ENCODE measurements at places on chromosomes 12 and 14.
A peak's percentile ranks its signal among the peaks of the same experiment; 100 is the strongest.

- no peak for DNase-seq
Measured at GRCh38 chr12:89824822-89825221, 116.2 kb upstream of the ATP2B1 start.

- no peak for DNase-seq
Measured at GRCh38 chr14:74962493-74962892, 7.1 kb upstream of the PGF start.

GRCh38 chr12:50986966-50987737 lies 34.8 kb downstream of the HIGD1C start:
- peak; percentile 55 for DNase-seq

GRCh38 chr12:115060477-115061168 lies 376.6 kb upstream of the TBX3 start:
- no peak for DNase-seq

GRCh38 chr14:88156127-88156526 lies 151.2 kb downstream of the GPR65 start:
- no peak for DNase-seq

- no peak for DNase-seq
Measured at GRCh38 chr14:60807971-60808370, 73.4 kb downstream of the MNAT1 start.

GRCh38 chr12:120855823-120856588 lies 48.2 kb downstream of the SPPL3 start:
- no peak for DNase-seq

DNA sequence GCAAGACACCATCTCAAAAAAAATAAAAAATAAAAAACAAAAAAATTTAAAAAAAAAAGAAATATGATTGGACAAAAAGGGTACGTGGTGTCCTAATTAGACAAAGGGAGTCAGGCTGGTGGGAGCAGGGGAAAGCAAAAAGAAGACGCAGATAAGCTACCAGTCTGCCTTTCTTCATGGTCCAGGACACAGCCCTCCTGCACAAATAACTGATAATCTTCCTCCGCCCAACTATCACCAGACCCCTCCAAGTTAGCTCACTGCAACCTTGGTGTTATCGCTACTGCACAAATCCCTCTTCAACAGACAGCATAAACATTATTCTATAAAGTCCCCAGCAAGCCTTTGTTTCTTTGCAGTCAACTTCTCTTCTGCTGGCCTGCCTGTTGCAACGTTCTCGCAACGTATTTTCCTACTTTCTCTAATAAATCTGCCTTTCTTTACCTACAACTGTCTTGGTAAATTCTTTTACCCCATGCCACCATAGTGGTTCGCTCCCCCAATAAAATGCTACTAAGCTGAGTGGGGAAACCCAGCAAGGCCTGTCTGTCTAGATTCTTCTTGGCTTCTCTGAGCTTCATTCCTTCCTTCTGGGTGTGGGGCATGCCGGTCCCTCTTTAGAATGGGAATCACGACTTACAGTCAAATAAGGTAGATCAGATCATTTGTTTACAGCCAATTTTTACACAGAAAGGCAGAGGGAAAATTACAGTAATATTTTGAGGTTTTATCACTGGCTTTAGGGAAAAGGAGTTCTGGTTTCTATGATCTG lies 14.6 kb upstream of the DNAL1 start:
- DNase-seq, result no peak

DNA sequence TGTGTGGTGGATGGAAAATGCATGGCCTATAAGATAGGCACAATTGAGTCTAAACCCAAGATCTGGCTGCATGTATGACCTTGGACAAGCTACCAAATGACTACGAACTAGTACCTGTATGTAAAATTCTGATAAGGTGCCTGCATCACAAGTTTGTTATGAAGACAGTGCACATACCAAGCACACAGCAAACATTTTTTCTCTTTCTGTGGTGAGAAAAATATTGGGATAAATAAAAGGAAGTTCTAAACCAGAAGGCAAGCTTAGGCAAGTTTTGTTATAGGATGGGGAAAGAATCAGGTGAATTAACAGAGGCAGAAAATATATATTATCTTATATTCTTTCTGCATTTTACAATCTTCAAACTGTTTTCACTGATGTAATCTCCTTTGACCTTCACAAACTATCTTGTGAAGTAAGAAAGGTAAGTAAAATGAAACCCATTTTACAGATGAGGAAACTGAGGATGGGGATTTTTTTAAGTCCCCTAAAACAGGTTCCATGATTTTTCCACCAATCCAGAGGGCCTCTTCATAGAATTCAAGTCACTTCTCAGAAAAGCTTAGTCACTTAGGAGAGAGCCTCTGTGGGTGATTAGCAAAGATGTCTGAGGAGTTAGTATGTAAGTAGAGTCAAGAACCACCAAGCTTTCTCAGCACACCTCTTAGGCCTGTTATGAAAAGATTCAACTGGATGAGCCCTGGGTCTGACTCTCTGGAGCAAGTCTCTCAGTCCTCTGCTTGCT lies 132.0 kb upstream of the RAP1B start:
- DNase-seq, result no peak

- DNase-seq, result no peak
Measured at GRCh38 chr14:58760121-58760520, 122.4 kb downstream of the DACT1 start.

- peak; percentile 83 for DNase-seq
Measured at GRCh38 chr14:95500201-95500681, 16.2 kb downstream of the SYNE3 start.

DNA sequence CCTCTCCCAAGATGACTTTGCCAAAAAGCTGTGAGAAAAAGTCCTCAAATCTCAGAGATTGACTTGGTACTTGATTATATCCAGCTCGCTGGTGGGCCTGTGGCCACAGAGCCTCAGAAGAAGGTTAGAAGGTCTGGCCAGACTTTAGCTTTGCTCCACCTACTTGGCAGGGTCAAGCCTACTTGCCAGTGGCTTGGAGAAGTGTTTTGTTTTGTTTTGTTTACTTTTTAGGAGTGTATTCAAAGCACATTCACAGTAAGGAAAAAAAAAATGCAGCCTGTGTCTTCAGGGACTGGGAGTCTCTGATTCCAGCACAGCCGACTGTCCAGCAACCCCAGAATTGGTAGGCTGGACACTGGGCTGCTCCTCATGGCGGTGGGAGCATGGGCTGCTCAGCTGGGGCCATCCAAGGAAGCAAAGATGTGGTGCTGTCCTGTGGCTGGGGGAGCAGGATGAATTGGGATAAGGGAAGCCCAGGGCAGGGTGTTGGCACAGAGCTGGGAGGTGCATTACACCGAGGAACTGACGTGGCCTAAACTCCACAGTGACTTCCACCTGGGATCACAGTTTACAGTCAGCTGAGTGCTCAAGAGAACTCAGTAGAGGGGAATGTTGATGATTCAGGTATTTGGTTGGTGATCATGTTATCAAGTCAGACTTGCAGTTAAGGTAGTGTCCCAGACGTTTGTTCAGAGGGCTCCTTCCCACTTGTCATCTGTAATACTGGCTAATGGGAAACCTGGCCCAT lies 73.5 kb downstream of the PPP2R5C start:
- no peak for DNase-seq

GRCh38 chr14:106211334-106211900 lies 685.0 kb downstream of the TMEM121 start:
- DNase-seq, result no peak

DNA sequence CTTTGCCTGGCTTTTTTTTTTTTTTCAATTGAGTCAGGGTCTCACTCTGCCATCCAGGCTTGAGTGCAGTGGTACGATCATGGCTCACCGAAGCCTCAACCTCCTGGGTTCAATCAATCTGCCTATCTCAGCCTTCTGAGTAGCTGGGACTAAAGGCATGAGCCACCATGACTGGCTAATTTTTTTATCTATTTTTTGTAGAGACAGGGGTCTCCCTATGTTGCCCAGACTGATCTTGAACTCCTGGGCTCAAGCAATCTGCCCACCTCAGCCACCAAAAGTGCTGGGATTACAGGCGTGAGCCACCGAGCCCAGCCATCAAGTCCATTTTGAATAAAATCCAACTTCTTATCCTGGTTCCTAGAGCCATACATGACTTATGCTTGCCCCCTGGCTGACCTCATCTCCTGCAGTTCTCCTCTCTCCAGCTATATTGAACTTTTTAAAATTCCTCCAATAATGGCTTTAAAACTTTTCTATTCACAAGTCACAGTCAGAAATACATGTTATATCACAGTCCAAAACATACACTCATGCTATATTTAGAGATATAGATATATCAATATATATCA lies 10.4 kb upstream of the RND1 start:
- DNase-seq, result no peak

DNA sequence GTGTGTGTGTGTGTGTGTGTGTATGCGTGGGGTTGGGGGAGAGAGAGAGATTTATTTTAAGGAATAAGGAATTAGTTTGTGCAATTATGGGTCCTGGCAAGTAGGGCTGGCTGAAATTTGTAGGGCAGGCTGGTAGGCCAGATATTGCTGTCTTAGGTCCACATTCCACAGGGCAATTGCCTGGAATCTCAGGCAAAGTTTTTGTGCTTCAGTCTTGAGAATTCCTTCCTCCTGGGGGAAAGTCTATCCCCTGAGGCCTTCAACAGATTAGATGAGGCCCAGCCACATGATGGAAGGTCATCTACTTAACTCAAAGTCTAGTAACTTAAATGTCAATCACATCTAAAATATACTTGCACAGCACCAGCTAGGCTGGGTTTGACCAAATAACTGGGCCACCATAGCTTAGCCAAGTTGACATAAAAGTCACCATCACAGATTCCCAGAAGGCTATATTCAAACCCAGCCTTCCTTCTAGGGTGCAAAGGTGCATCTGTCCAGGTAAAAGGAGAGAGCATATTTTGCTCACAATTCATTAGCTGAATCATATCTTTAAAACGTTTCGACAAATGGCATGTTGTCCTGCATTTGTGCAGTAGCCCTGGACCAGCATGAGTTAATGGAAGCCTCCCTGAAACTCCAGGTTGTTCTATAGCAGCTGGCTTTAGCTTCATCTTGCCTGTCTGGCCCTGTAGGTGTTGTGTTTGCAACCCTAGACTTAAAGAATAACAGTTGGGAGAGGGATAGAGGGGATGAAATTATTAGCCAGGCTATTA lies 63.1 kb downstream of the C14orf132 start:
- DNase-seq, result no peak

- no peak for DNase-seq
Measured at GRCh38 chr12:123232472-123232806, 502 bp downstream of the MPHOSPH9 start.

- DNase-seq, result no peak
Measured at GRCh38 chr12:75271576-75271975, 58.5 kb downstream of the CAPS2 start.

DNA sequence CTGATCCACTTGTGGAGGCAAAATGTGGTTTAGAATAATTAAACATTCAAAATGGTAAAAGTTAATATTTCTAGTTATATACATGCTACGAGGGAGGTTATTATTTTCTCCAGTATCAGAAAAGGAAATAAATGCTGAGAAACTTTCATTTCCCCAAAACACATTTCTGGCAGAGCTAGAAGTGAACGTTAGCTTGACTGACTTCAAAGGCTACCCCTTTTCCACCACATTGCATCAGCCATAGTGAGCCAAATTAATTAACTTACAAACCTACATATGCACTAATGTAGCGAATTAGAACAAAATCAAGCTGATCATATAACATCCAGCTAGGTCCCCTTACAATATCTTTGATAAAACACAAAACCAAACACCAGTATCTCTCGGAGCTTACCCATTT lies 49.3 kb upstream of the RERGL start:
- DNase-seq, result no peak

GRCh38 chr12:18264581-18265075 lies 3.3 kb downstream of the PIK3C2G start:
- DNase-seq, result no peak

GRCh38 chr14:54631016-54631415 lies 64.1 kb downstream of the SAMD4A start:
- DNase-seq, result no peak

DNA sequence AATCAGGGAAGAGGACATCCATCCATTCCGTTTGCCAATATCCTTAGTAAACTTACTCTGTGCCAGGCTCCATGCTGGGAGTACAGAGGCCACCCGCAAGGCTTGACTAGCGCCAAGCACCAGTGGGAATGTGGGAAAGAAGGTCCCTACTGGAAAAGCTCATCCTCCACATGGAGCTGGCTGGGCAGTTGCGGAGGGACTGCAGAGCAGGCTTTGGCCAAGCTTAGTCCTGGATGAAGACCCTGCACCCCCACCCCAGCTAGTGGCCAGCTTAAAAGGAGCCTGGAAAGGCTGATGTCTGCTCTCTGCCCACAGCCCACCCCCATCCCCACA lies 22.4 kb upstream of the EIF2B2 start:
- no peak for DNase-seq

GRCh38 chr14:101194373-101195308 lies 291.1 kb upstream of the RTL1 start:
- DNase-seq, result no peak

- DNase-seq, result no peak
Measured at GRCh38 chr12:100266585-100266834, 369 bp downstream of the DEPDC4 start.

- DNase-seq, result no peak
Measured at GRCh38 chr12:7571257-7571656, 67.7 kb upstream of the CD163 start.

- no peak for DNase-seq
Measured at GRCh38 chr12:68573406-68573805, 37.3 kb upstream of the RAP1B start.

DNA sequence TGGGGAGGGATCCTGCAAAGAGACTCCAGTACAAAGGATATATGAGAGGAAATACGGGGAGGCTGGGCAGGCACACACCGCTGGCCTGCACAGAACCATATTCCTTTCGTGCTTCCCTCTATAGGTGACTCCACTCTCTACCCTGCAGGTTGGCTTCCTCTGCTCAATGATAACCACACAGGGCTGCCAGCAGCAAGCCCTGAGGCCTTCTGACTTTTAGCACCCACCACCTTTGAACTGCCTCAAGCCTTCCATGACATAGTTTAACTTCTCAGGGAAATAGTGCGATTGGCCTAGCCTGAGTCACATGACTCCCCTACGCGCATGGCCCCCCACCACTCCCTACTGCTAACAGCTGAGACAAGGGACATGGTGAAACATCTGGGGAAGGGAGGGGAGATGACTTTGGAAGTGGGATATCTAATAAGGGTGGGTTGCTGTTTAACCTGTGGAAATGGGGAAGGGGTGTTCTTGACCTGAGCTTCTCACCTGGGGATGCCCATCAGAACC lies 3.0 kb upstream of the FOXN3 start:
- no peak for DNase-seq

GRCh38 chr12:13606290-13606689 lies 375.1 kb downstream of the GRIN2B start:
- no peak for DNase-seq

DNA sequence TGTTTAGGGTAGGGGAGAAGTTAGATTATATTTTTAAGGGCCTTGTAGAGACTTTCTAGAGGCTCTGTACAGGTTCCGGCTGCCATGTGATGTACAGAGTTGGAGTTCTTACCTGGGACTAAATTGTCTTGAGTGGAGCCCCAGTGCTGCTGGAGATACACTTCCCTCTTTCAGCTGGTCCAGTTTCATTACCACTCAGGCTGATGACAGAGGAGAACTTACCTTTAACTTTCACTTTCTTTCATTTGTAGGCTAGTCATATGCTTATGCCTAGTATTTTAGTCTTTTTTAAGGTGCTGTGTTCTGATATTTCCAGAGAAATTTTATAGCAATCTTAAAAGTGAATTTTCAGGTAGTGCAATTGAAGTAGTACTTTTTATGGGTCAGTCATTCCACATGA lies 117.3 kb downstream of the ERC1 start:
- DNase-seq, result no peak

GRCh38 chr14:97390096-97390724 lies 593.0 kb downstream of the VRK1 start:
- DNase-seq, result no peak

All from substantia nigra (tissue), 51 donors.